ENCODE measurements at places on chromosomes 4 and X.

DNA sequence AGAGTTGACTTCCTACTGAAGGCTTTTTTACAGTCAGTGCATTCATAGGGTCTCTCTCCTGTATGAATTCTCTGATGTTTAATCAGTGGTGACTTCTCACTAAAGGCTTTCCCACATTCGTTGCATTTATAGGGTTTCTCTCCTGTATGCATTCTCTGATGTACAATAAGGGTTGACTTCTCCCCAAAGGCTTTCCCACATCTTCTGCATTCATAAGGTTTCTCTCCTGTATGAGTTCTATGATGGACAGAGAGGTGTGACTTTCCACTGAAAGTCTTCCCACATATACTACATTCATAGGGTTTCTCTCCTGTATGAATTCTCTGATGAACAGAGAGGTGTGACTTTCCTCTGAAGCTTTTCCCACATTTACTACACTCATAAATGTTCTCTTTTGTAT, 45.2 kb downstream of the ZNF674 start:
- DNase-seq, result no peak

DNA sequence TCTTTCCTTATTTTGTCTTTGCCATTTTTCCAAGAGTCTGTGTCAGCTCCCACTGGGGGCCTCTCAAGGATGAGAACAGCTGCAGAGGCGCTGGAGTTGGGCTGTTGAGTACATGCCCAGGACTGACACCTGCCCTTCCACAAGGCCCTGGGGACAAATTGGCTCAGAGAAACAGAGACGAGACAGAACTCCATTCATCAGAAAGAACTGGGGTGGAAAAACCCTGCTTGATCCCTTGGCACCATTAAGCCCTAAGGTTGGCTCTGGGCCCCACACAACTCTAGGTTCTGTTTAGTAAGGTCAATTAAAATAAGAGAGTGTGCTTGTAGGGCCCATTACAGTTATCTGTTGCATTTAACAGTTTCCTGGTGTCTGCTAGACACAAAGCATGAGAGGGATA, 63.6 kb downstream of the DCX start:
- no peak for DNase-seq

- DNase-seq, result no peak
These were observed 245.4 kb downstream of the DCTD start for GRCh38 chr4:182671749-182672148.

DNA sequence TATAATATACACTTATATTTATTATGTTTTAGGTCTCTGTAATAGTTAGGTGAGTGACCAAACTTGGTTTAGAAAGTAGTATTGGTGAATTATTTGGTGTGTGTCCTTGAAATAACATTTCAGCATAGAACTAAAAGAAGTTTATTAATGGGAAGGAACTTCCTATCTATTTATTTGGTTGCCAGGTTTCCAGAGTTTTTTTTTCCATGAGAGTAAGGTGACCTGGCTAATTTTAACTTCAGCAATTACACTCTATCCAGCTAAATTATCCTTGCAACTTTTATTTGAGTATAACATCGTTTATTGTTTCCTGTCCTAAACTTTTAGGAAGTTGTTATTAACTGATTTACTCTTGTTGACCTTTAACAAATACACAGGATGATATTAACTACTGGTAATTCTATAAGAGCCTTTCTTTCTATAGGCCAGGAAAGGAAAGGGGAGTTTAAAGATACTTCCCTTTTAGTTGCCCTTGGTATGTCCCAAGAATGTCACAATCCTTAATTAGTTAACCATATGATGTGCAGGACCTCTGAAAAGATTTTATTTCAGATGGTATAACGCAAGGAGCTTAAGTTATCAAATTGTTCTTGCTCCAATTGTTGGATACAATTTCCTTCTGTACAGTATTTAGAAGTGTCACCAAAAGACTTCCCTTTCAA, 18.9 kb downstream of the PRDM8 start:
- no peak for DNase-seq

- no peak for DNase-seq
These were observed 185.6 kb upstream of the FSTL5 start for GRCh38 chr4:162349395-162349794.

GRCh38 chr4:55910140-55910539, 38.6 kb upstream of the CEP135 start:
- DNase-seq, result no peak

DNA sequence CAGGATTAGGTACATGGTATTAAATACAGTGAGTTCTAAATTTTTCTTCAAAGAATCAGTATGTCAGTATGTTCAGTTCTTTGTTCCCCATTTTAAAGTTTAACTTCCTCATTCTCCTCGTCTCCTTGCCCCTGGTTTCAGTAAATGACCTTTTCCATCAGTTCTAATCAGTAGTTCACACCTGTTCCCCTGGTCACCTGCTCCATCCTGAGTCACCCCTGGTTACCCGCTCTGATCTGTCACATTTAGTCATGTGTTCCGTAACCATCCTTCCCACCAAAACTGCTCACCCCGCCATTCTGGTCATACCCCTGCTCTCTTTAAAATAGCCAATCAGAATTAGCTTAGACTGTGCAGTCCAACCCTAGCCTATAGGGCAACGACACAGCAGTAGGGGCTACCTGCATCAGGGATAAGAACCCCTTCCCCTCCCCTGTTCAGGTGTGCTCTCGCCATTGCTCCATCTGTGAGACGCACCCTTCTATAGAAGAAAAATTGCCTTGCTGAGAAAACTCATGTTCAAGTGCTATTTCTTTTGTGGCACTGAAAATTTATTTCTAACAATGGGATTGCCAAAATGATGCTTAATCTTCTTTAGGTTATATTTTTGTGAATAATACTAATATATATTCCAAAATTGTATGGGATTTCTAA, 181.3 kb downstream of the OR13H1 start:
- no peak for DNase-seq

DNA sequence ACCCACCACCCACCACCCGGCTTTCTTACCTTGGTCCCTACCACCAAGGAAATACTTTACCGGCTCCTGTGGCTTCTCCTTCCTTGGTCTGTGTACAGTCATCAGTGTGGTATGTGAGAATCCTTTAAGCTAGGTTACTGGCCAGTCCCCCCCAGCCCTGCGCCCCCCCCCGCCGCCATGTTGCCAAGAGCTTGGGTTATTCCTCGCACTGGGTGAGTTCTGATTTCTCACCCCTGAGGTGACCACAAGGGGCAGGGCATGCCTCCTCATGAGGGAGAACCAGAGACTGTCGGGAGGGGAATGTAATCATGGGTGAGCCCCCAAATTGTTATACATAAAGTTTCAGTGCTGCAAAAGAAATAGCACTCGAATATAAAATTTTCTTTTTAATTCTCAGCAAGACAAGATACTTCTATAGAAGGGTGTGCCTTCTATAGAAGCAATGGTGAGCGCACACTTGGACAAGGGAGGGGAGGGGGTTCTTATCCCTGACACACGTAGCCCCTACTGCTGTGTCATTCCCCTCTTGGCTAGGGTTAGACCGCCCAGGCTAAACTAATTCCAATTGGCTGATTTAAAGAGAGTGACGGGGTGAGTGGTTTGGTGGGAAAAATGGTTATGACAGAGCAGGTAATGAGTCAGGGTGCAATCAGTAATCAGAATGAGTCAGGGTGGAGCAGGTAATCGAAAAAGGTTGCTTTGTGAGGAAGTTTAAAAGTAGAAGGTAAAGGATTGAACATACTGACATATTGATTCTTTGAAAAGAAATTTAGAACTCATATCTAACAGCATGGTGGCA, 133.2 kb downstream of the KDM6A start:
- DNase-seq, result no peak

DNA sequence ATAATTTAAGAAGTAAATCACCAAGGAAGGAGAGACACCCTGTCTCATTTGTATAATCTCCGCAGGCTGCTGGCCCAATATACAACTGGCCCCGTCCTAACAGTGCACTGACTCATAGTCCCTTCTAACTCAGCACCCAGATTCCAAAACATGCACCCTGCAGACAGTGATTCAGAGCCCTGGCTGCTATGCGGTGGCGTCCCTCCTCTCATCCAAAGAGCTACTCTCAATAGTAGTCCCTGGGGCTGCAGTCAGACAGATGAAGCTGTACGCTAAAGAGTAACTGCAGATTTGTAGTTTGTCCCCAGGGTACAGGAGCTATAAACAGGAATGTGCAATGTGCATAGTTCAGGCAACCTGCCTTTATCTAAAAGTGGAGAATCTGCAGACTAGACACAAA, 23.0 kb downstream of the GABRA3 start:
- DNase-seq, result no peak

GRCh38 chr4:46124773-46125413, 1.0 kb upstream of the GABRG1 start:
- no peak for DNase-seq

DNA sequence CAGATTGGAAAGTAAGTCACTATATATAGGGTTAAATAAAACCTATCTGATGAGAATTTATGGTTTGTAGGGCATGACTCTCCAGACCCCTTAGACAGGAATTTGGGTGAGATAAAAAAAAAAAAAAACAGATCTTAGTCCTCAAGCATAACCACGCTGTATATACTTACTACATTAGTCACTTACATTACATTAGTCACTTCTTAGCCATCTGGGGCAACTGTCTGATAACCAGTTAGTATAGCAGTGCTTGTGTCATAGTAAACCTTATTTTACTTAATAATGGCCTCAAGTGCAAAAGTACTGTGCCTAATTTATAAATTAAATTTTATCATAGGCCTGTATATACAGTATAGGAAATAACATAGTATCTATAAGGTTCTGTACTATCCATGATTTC, 60.2 kb upstream of the RPS6KA6 start:
- no peak for DNase-seq

DNA sequence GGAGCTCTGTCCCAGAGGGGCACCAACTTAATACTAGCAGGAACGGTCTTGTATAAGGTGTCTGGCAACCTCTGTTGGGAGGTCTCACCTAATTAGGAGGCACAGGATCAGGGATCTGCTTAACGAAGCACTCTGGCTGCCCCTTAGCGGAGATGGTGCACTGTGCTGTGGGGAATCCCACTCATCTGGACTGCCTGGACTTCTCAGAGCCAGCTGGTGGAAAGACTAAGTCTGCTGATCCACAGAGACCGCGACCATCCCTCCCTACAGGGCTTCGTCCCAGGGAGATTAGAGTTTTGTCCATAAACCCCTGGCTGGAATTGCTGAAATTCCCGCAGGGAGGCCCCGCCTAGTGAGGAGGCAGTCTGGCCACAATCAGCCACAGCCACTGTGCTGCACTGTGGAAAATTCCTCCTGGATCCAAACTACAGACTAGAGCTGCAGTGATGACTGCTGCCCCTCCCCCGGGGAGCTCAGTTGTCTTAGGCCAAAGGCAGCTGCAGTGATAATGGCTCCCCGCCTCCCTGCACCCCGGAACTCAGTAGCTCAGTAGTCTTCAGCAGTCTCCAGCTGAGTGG, 22.0 kb upstream of the ZCCHC4 start:
- DNase-seq, result no peak

- DNase-seq, result no peak
These were observed 127.4 kb downstream of the RBM47 start for GRCh38 chr4:40502220-40502619.

DNA sequence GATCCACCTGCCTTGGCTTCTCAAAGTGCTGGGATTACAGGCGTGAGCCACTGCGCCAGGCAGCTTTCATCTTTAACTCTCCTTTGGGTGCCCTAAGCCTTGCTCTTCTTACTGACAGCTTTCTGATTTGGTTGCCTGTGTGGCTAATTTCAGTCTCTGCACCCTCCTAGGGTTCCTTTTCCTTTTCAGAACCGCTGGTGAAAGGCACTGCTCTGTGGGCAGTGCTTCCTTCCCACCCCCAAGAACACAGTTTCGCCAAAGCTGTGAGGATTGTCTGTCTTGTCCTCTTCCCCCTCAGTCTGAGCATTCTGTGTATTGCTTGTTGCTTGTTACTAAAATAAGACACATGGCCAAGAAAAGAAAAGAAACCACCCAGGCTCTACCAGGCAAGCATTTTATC, 101.4 kb upstream of the FRMPD3 start:
- no peak for DNase-seq

DNA sequence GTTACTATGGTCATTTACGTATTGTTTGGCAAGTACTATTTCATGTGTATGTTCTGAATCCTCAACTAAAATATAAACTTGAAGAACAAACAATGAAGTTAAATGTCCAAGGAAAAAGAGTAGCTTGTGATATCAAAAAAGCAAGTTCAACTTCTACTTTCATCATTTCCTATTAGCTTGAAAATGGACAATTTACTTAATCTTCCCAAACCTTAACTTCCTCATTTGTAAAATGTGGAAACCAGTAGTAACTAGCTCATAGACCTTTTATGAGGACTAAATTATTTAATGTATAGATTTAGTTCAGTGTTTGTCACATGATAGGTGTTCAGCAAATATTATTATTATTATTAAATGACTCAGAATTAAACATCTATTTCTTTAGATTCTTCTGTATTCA, 276.8 kb upstream of the TET2 start:
- no peak for DNase-seq
